ENCODE measurements at places on chromosomes 11 and 22. TPM values are rescaled to one million over a fixed set of nuclear protein-coding genes. Genes with fewer than 3 reads are reported as not detected.

DNA sequence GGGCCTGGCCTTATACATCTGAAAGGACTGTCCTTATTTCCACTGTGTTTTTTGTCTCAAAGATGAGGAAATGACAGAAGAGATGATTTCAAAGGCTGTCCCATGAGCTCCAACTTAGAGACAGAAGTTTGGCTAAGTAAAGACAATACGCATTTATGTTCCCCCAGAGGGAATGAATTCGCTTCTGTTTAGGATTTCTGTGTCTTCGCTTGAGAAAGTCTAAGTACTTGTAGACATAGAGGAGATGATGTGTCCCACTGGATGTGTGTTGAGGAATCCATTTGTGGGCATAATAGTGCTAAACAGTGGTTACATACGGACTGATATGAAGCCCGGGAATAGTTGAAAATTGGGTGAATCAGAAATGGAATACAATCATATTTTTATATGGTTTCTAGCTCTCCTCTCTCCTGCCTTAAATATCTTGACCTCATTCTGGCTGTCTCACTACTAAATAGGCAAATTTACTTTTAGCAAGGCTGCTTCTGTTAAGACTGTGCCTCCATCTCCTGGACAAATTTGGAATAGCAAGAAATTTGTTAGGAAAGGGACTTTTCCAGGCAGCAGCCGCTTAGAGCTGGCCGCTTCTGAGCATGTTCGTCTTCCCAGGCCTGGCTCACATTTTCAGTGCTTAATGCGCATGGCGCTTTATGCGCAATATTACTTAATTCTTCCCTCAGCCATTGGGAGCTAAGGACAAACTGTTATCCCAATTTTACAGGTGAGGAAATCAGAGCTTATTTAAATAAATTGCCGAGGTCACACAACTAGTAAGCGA, 1.9 kb upstream of the PEX26 start:
- peak; percentile 50 for DNase-seq

Gene POU2F3
- polyA plus RNA-seq = 0.06 TPM

- no peak for DNase-seq
These were observed 87.5 kb downstream of the DDX10 start for GRCh38 chr11:108752297-108752751.

Gene SLC22A25
- polyA plus RNA-seq = not detected
